ENCODE measurements at places on chromosomes 3 and 15. TPM values are rescaled to one million over a fixed set of nuclear protein-coding genes. Genes with fewer than 3 reads are reported as not detected.

The TRPM1 gene
- total RNA-seq = 0.02 TPM

- peak; percentile 76 for DNase-seq
These were observed 54.7 kb downstream of the ONECUT1 start for GRCh38 chr15:52735231-52736089.

The FGF12 gene
- total RNA-seq = 6.6 TPM

GRCh38 chr3:50450209-50450921 is 53.1 kb downstream of the CACNA2D2 start:
- DNase-seq = peak; percentile 20

DNA sequence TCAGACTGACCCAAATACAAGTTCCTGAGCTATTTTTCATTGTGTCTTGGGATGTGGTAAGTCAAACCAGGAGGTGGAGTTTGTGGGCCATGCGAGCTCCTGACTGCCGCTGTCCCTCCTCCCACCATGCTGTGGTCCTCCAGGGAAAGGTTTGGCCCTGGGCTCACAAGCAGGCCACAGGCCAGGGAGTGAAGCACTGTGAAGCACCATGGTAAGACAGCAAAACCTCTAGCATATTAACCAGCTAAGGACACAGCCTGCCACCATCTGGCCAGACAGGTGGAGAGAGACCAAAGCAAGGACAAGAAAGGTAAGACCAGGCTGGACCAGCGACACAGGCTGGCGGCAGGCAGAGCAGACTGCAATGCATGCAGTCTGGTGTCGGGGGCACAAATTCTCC is 15.3 kb downstream of the RAB43 start:
- no peak for DNase-seq

The TLR9 gene
- total RNA-seq = not detected

DNA sequence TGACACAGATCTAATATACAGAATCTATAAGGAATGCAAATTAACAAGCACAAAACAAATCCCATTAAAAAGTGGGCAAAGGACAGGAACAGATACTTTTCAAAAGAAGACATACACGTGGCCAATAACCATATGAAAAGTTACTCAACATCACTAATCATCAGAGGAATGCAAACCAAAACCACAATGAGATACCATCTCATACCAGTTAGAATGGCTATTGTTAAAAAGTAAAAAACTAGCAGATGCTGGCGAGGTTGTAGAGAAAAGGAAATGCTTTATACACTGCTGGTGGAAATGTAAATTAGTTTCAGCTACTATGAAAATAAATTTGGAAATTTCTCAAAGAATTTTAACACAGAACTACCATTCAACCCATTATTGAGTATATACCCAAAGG is 50.7 kb downstream of the ADAMTS17 start:
- peak; percentile 70 for DNase-seq

The TM4SF1 gene
- 207 TPM for total RNA-seq

GRCh38 chr3:135456108-135456790 is 509.3 kb upstream of the PPP2R3A start:
- no peak for DNase-seq

GRCh38 chr3:134881305-134881704 is 86.2 kb downstream of the EPHB1 start:
- DNase-seq = no peak

DNA sequence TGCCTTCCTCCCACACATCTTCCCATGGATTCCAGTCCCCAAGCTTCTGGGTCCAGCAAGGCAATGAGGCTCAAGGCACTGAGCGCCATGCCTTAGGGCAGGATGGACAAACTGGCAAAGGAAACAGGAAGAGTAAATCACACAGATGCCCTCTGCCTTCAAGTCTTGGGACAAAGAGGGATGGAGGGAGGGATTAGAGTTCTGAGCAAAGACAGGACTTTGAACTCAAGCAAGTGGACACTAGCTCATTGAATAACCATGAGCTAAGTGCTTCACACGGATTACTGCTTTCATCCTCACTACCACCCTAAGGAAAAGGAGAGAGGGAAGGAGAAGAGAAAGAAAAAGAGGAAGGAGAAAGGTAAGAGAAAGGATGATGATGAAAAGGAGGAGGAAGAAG is 7.6 kb upstream of the THBS1 start:
- DNase-seq = peak; percentile 45

DNA sequence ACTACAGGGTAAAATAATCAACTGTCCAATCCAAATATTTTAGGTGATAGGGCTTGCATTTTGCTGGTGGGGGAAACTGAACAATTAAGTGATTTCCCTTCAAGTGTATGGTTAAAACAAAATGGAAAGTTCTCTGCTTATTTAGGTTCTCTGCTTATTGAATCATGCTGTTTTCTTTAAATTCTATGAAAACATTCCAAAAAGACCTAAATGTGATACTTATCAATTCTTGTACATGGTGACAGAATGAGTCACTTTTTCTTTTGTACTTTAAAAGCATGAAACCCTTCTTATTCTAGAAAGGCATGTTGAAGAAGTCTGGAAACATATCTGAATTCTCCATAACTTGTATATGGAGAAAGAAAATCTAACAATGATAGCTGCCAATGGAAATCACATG is 192.6 kb downstream of the FMN1 start:
- no peak for DNase-seq

- no peak for DNase-seq
These were observed 9.8 kb downstream of the VILL start for GRCh38 chr3:38000242-38000916.

The VGLL4 gene
- 28.9 TPM for total RNA-seq

GRCh38 chr3:146178006-146178689 is 17.2 kb upstream of the PLOD2 start:
- no peak for DNase-seq

DNA sequence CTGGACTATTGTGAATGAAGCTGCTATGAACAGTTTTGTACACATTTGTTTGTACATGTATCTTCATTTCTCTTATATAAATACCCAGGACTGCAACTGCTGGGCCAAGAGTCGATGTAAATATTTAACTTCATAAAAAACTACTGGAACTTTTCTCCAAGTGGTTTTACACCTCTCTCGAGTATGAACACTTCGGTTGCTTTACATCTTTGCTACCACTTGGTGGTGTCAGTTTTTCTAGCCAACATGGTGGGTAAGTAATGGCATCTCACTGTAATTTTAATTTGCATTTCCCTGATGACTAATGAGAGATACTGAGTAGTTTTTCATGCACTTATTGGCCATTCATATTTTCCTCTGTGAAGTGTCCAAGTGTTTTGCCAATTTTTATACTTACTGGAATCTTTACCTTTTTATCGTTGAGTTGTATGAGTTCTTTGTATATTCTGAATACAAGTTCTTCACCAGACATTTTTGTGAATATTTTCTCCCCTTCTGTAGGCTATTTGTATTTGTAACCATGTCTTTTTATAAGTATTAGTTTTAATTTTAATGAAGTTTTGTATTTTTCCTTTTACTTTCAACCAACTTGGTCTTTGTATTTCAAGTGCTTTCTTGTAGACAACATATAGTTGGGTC is 44.4 kb downstream of the PCOLCE2 start:
- peak; percentile 80 for DNase-seq
